ENCODE measurements at places on chromosomes 7 and 10. TPM values are rescaled to one million over a fixed set of nuclear protein-coding genes. Genes with fewer than 3 reads are reported as not detected.

Gene TRA2A
- polyA plus RNA-seq: 108 TPM

DNA sequence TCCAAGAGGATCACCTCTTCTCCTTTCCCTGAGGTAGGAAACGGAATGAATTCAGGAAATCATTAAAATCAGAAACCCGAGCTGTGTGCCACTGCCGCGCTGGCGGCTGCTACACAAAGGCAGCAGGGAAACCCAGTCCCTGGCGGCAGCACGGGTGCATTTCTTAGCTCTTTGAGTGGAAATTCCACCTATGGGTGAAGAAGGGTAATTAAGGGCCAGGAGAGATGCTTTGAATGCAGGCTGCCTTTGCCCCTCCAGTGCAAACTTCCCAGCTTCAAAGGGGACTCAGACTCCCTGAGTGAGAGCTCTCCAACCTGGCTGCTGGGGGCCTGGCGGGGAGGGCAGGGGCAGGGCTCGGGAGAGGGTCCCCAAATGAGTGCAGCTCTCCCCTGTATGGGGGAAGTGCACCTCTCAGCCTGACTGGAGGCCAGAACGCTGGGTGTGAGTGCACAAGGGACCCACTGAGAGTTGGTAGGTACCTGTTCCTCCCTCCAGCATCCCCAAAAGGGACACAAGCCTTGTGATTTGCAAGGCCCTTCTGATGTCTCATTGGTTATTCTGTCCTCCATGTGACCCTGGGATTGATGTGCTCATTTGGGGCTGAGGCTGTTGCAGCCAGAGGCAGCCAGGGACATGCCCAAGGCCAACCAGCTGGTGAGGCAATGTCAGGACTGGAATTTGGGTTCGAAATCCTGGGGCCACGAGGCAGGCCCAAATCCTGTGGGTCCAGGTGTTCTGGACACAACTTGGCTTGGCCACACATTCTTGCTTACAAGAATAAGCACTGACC is 16.3 kb upstream of the ZMIZ1 start:
- no peak for DNase-seq

DNA sequence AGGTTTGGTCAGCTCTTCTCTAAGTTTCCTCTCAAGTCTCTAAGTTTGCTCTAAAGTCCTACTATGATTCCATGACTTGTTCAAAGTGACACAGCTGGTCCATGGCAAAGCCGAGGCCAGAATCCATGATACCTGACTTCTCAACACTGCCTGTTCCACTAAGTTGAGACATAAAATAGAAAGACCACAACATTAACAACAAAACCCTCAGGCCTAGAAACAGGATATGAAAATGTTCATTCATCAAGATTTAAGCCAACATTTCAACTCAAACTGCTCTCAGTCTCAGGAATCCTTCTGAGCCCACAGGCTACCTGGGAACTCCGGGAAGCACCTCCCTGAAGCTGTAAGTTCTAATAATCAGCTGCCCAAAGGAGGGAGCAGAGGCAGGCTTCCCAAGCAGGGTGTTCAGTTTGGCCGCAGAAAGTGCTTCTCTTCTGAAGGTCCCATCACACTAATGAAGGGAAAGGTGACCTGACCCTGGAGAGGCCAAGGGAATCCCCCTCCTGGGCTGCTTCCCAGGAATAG is 62.9 kb downstream of the STK17A start:
- DNase-seq: no peak

- DNase-seq: no peak
Observed at GRCh38 chr10:22611425-22612115, 102.8 kb downstream of the PIP4K2A start.

DNA sequence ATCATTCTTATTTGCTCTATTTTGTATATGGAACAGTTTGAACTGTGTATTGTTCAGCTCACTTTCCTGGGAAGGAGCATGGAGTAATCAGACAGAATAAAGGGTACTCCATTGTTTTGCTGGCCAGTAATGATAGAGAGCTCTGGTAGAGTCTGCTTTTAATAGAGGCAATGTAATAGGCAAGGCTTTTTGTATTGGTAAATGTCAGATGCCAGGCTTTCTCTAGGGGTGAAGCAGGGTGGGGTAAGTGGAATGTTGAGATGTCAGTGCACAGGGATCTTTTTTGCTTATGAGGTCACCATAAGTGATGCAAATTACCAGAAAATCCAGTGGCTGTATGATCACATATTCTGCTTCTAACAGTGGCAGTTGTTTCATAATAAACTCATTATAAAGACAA is 1088.3 kb upstream of the SORCS1 start:
- no peak for DNase-seq

GRCh38 chr10:83515001-83515400 is 624.3 kb upstream of the GHITM start:
- DNase-seq: no peak

GRCh38 chr7:68414631-68415425 is 1183.4 kb upstream of the AUTS2 start:
- no peak for DNase-seq

GRCh38 chr10:110387983-110388686 is 83.4 kb upstream of the SMNDC1 start:
- no peak for DNase-seq

Gene CRPPA
- 3.4 TPM for polyA plus RNA-seq

Gene SEMA3A
- 37.5 TPM for polyA plus RNA-seq

DNA sequence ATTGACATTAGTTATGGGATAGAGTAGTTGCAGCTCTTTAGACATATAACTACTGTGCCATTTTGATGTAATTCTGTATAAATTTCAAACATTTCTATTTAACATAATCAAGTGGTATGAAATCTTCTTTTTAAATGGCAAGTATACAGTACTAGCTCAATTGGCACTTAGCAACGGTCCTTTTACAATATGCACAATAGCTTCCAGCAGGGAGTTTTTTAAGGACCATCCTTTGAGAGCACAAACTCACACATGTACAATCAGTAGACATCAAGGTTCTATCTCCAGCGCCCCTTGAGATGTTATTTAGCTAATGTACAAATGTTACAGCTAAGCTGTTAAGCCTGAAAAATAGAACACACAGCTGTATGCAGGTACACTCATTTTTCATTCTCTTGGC is 480.7 kb downstream of the TFEC start:
- DNase-seq: no peak

Gene CPN1
- polyA plus RNA-seq: not detected

Gene AGMO
- 0.52 TPM for polyA plus RNA-seq

DNA sequence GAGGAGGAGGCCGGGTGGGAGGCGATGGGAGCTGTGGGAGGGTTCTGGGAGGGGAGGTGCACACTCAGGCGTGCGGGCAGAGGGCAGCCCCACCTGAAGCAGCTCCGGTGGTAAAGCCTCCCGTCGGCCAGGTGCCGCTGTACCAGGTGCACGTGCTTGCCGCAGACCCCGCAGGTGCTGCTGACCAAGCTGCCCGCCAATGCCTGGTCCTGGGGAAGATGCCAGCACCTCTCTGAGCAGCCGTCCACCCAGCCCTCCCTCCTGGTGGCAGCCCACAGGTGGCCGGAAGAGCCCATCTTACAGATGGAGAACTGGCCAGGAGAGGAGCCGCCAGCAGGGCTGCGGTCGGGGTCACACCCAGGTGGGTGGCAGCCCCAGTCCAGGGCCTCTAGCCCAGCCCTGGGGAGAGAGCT is 12.6 kb downstream of the MICALL2 start:
- DNase-seq: no peak

- peak; percentile 65 for DNase-seq
Observed at GRCh38 chr10:124671486-124672075, 72.6 kb downstream of the FAM53B start.

GRCh38 chr10:52679117-52679516 is 93.5 kb downstream of the MBL2 start:
- DNase-seq: no peak

DNA sequence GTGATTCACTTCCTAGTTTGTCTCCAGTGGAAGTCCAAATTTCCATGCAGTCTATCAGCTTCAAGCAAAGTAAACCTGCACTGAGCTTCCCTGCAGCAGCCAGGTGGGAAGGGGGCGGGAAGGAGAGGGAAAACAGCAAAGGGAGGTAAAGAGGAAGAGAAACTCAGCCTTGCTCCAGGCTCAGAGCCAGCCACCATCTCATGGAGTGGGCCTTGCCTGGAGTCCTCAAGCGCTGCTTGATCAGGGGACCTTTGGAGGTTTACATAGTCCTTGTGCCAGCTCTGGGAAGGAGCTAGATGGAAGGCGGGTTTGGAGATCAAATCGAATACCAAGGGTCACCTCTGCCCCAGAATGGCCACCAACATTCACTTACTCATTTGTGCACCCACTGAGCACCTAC is 7.4 kb downstream of the CRTAC1 start:
- no peak for DNase-seq

- no peak for DNase-seq
Observed at GRCh38 chr10:51302316-51302715, 228.0 kb downstream of the PRKG1 start.

DNA sequence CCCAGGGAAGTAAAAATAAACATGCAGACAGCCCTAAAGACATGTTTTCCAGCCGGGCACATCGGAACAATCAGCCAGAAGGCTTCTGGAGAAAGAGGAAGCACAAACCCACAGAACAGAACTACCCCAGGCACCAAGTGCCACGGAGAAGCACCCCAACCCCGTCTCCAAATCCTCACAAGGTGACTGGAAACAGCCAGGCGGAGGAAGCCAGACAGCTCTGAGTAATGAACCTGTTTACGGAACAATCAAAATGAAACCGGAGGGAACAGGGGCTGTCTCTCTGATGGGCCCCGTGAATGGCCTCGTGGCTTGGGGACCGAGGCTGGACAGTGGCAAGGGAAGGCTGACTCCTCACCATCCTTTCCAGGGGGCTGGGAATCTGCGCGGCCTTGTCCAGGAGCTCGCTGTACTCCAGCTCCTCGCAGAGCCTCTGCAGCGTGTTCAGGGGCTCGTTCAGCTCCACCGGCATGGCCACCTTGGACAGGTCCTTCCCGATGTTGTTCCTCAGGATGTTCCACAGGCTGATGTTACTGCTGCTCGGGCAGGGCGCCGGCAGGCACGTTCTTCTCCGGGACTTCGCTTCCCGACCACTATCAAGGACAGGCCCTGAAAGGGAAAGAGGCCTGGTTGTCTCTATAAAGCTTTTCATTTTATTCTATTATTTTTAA is 77.0 kb upstream of the GSDME start:
- no peak for DNase-seq

DNA sequence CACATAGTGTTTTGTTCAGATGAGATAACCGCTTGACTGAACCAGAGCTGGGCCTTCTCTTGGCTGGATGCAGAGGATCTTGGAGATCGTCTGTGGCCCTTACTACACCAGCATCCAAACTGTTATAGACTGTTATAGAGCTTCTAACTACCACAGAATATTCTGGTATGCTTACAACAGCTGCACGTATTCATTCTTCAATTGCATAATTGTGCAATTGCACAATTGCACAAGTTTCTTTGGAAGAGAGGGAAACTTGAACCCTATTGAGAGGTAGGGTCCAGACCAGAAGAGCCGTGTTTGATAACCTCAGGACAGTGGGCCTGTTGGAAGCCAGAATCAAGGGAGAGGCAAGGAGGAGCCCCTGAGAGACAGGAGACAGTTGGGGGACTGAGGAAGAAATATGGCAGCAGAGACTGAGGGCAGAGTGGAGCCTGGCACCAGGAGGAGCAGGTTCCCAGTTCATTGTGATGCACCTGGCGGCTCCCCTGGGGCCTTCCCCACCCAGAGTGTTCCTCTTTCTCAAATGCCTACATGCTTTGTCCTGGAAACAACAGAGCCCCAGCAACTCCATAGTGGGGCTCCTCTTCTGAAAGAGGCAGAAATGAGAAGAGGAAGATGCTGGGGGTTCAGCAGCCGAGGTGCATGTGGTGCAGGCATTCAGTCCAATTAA is 64.1 kb downstream of the PTPRZ1 start:
- DNase-seq: no peak

- DNase-seq: no peak
Observed at GRCh38 chr10:82190432-82191260, 315.7 kb downstream of the NRG3 start.

GRCh38 chr7:47759056-47759706 is 177.3 kb upstream of the TNS3 start:
- DNase-seq: no peak

DNA sequence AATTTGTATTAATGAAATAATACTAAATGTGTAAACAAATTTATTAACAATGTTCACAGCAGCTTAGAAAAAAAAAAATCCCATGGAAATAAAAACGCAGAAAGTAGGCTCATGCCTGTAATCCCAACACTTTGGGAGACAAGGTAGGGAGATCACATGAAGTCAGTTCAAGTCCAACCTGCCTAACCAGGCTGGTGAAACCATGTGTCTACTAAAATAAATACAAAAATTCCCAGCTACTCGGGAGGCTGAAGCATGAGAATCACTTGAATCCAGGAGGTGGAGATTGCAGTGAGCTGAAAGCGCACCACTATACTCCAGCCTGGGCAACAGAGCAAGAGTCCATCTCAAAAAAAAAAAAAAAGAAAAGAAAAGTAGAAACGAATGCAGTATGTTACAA is 36.2 kb downstream of the LARP4B start:
- DNase-seq: no peak

GRCh38 chr10:102596506-102596971 is 47.7 kb upstream of the TRIM8 start:
- no peak for DNase-seq

DNA sequence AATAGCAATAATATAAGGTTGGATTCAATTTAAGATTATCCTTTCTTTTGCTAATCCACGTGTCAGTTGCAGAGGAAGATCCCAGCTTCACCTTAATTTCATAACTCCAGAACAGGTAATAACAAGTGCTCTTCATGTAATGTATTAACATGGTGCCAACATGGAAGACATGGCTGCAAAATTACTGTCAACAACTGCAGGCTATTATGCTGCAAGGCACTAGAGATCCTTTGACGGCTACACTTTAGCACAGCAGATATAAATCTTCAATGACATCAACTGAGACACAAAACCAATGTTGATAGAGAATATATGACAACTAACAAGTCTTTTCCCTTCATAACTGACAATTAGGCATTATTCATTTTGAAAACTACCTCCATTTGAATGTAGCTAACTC is 96.1 kb downstream of the RNF133 start:
- DNase-seq: no peak

DNA sequence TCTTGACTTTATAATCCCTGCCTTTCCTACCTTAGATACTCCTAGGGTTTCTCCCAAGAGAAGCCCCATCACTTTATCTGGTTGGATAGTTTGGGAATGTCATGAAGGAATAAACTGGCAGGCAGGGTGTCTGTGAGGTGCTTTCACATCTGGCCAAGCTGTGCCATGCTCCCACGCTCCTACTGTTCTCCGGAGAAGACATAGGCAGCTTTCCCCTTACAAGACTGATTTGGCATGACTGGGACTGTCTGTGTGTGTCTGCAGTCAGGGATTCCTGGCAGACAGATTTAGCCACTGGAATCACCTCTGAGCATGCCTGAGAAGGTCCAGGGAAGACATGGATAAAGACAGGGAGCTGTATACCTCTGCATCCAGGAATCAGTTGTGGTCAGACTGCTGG is 45.3 kb downstream of the HK1 start:
- DNase-seq: no peak
